Stimulated activated CD8-positive, alpha-beta memory T cell treated with anti-CD3 and anti-CD28 coated beads, Interleukin-7, amount 100 ng/mL, for 24 hours (primary cell): ENCODE measurements at places on chromosomes 12 and 14.
A peak's percentile ranks its signal among the peaks of the same experiment; 100 is the strongest.

GRCh38 chr12:113306382-113306781 is 28.5 kb downstream of the SLC8B1 start:
- no peak for DNase-seq

DNA sequence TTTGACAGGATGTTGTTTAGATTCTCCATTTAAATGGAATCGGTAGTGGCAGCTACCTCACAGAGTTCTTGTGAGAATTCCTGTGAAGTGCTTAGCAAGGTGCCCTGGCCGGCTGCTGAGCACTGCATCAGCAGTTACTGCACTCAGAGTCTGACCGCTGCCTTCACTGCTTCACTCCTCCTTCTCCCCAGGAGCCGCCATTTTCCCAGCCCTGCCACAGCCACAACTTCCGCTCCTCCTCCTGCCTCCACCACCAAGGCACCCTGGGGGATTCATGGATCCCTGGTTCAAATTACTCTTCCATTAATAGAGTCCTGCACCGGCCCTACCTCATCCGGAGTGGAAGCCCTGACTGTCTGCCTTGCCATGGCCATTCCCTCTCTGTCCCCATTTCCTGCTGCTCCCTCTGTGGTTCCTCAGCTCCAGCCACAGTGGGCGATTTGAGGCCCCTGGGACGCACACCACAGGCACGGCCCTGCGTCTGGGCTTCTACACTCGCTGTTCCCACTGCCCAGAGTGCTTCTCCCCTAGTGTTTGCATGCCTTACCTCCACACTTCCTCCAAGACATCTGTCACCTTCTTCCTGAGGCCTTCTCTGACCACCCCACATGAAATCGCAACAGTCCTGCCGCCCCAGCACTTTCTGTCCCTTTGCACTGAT is 210.3 kb downstream of the IPO8 start:
- DNase-seq = no peak

GRCh38 chr12:65754744-65755595 is 69.3 kb upstream of the HMGA2 start:
- no peak for DNase-seq

DNA sequence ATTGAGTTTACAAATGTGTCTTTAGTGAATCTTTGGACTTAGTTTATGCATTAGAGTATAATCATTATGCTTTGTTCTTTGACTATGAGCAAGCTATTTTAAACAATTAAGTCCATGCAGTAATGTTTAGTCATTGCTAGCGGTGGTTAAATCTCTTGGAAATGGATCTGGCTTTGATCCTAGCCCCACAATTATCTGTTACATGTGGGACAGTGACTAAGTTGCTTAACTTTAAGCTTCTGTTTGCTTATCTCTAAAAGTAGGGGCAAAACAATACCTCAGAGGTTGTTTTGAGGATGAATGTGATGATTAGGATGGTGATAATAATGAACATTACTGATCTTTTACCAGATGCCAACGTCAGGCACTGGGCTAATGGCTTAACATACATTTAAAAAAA is 124.2 kb downstream of the NPAS3 start:
- no peak for DNase-seq

- no peak for DNase-seq
Measured at GRCh38 chr12:18340786-18341185, 79.5 kb downstream of the PIK3C2G start.

GRCh38 chr12:6047249-6048237 is 76.9 kb downstream of the VWF start:
- DNase-seq = no peak

DNA sequence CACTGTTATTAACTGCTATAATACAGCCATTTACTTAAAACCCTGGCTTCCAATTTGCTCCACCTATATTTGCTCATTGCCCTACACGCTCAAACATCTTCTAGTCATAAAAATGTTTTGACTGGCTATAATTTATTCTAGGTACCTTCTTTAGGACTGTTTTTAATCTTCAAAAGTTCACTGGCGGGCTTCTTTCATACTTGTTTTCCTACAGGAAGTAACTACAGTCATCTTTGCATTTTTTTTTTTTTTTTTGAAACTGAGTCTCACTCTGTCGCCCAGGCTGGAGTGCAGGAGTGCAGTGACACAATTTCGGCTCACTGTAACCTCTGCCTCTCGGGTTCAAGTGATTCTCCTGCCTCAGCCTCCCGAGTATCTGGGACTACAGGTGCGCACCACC is 32.5 kb downstream of the MPHOSPH9 start:
- DNase-seq = no peak

DNA sequence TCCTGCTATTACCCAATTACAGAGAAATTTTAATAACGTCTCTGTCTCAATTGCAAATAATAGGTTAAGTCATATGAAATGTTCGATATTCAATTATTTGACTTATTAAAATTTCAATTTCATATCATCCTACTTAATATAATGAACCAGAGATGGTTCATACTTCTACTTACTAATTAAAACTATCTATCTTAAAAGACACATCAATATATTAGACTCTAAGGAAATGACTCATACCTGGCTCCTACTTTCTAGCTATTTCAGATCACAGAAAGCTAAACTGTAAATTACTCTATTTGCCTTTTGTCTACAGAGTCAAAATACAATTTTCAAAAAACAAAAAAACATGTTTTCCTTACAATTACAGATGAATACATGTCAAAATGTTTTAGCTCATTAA is 99.6 kb downstream of the CAPZA3 start:
- no peak for DNase-seq

DNA sequence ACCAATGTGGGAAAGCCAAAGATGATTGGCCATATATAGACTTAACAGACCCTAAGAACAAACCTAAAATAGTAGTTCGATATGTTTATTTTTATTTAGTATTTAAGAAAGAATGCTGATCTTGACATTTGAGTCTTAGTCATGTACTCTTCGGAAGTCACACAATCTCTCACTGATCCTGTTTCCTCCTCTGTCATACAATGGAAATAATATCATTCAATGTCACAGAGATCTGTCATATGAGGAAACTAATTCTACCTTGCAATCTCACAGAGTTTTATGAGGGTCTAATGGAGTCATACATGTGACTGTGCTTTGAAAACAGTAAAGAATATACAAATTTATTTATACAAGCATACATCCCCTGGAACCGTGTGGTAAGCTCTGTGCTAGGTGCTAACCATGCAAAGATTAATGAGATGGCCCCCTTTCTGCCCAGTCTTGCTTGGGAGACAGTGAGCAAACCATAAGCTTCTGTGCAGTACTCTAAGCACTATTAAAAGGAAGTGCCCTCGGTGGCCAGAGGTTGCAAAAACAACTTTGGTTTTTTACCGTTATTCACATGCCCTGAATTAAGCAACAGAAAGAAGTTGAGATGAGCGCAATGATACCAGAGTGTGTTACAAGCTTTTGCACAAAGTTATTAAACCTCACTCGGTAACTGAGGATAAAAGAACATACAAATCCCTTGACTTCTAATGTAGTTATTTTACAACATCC is 1.7 kb upstream of the LIN7A start:
- DNase-seq = no peak

GRCh38 chr14:51849097-51849496 is 11.3 kb upstream of the GNG2 start:
- no peak for DNase-seq

GRCh38 chr12:82688035-82688501 is 1.4 kb downstream of the TMTC2 start:
- DNase-seq = no peak

- no peak for DNase-seq
Measured at GRCh38 chr12:62762645-62763044, 172.3 kb downstream of the PPM1H start.

GRCh38 chr12:79934281-79935020 is 446 bp downstream of the PPP1R12A start:
- peak; percentile 14 for DNase-seq

DNA sequence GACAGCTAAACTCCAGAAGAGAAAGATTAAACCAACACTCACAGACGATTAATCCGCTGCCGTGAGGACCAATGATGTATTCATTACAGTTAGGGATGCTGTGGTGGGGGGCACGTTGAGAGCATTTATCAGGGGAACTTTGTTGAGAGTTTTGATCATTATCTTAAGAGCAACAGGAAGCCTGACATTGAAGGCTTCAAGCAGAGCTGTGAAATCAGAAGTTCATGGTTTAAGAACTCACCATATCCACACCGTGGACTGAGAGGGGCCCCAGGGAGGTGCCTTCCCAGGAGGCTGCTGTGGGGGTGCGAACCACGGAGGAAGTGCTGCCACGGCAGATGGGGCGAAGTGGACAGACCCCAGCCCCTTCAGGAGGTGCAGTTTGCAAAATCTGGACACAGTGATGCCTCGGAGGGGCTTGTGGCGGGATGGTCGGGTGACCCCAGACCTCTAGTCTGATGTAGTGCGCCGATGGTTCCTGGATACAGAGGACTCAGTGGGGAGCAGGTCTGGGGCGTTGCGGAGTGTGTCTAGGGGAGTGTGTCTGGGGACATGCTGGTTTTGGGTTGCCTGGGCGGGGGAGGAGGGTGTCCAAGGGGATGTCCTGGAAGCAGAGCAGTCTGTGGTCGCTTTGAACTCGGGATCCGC is 73.0 kb downstream of the DIO3 start:
- no peak for DNase-seq

- DNase-seq = no peak
Measured at GRCh38 chr14:54446161-54446693, 5.1 kb upstream of the CNIH1 start.

- no peak for DNase-seq
Measured at GRCh38 chr12:40325349-40325960, 100.7 kb downstream of the LRRK2 start.

GRCh38 chr12:92403210-92404175 is 257.8 kb upstream of the BTG1 start:
- DNase-seq = no peak

DNA sequence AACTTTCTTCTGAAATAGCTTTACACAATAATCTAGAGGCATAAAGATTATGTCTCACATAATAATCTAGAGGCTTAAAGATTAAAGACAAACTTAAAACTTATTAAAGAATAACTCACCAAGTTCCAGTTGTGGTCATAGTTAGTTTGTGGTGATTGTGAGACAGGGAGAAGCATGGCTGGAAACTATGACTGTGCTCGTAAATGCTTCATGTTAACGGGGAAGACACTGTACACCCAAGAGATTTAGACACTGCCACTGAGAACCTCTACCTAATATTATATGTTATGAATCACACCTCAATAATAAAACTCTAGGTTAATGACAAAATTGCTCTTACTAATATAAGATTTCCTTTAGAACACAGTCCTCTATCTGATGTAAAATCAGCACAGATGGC is 541.6 kb downstream of the TMEM121 start:
- DNase-seq = no peak

DNA sequence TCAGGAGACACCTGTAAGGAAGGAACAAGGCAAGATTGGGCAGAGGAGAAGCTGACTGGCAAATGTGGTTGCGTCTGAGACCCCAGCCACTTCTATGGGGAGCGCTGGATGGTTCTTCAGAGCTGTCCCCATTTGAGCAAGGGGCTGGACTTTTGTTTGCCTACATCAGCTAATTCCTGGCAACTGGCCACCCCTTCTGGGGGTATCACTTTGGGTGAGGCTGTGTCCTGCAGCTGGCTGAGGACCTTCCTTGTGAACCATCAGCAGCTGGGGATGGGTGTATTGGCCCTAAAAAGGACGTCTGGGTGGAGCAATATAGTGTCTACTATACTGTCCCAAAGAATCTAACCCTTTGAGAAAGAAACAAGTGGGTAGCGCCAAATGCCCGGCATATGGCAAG is 23.6 kb downstream of the PPFIBP1 start:
- no peak for DNase-seq

GRCh38 chr12:76863005-76863670 is 15.7 kb downstream of the CSRP2 start:
- DNase-seq = no peak

GRCh38 chr14:93331728-93332396 is 974 bp downstream of the BTBD7 start:
- no peak for DNase-seq

DNA sequence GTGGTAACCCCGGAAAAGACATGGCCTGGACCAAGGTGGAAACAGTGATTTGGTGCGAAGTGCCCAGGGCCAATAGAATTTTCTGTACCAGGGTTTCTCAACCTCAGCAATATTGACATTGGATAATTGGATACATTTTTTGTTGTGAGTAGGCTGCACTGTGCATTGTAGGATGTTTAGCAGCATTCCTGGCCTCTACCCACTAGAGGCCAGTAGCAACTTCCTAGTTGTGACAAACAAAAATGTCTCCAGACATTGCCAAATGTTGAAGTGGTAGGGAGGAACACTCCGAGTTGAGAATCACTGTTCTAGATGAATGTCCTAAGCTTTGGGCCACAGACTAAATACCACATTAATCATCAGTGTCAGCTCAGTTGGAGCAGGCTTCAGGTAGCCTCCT is 6.2 kb upstream of the CGRRF1 start:
- DNase-seq = no peak

DNA sequence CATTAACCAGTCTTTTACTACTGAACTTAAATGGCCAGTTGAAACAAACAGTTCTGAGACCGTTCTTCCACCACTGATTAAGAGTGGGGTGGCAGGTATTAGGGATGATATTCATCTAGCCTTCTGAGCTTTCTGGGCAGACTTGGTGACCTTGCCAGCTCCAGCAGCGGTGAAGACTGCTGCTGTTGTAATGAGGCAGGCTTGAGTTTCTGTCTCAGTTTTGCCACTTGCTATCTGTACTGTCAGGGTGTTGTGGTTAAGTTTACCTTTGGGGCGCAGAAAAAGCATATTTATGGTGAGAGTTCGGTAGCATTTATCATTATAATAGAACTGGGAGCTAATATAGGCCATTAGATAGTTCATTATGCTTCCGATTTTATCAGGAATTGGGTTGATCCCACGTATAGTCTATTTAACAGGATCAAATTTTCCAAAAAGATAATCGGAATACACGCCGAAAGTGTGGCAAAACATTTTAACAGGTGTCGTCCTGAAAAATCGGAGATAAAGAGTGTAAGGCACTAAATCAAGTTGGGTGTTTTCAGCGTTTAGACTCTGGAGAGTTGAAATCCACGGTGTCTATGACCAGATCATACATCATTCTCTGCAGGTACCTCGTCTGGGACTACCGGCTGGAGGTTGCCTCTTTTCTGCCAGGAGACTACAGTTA is 688 bp upstream of the NECAP1 start:
- no peak for DNase-seq

- no peak for DNase-seq
Measured at GRCh38 chr14:51862176-51862796, 1.9 kb downstream of the GNG2 start.

- DNase-seq = no peak
Measured at GRCh38 chr12:121167232-121167820, 34.6 kb downstream of the P2RX7 start.

GRCh38 chr12:115378291-115378690 is 694.3 kb upstream of the TBX3 start:
- no peak for DNase-seq

GRCh38 chr14:92683041-92683440 is 65.4 kb downstream of the LGMN start:
- no peak for DNase-seq
